ENCODE measurements at places on chromosomes 13 and 19.

DNA sequence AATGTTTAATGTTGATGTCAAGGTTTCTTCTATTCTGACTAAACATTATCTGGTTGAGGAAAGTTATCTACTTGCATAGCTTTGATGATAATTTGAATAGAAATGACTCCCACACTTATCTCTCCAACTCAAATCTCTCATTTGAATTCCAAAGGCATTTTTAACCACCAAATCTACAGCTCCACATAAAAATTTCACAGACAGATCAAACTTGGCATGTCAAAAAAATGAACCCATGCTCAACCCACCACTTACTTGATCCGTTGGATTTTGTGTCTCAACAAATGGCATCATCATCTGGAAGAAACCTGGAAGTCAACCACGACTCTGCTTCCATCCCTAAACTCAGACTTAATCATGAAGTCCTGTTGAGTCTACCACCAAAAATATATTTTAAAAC is 1050.4 kb downstream of the EFNB2 start:
- DNase-seq = no peak

DNA sequence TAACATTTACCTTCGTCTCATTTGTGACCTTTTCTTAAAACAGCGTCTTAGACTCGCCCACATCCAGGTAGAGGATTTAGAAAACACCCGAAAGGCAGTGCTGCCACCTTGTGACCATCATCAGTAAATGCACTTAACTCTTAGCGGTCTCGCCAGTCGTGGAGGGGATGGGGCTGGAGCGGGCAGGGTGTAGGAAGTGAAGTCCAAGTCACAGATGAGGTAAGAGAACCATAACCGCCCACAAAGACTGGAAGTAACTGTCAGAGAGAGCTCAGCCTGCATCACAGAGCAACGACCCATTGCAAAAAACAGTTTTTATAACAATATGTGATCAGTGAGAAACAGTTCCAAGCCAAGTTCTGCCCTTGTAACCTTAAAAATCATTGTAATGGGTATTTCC is 10.7 kb upstream of the CEACAM3 start:
- peak; percentile 71 for DNase-seq

DNA sequence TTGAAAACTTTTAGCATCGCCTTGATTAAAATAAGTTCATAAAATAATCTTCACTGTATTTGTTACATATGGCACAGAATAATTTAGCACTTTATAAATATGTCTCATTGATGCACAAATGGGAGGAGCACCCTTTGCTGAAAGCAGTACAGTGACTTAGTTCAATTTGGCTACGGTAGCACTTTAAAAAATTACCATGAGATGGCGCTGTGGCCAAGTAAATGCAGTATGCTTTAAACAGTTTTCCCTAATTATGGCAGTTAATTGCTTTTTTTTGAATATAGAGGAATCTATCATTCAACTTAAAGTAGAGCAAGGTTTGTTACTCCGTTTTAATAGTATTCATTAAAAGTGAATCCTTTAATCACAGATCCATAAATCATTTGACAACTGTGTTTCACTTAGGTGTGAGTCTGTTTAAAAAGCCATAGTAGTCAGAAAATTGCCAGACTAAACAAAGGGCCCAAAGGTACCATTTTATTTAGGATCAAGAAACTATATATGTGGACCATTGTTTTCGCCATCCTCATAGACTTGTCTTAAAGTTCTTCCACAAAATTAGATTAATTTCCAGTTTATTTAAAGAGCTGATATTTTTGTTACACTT is 34.7 kb upstream of the ESD start:
- DNase-seq = peak; percentile 3

DNA sequence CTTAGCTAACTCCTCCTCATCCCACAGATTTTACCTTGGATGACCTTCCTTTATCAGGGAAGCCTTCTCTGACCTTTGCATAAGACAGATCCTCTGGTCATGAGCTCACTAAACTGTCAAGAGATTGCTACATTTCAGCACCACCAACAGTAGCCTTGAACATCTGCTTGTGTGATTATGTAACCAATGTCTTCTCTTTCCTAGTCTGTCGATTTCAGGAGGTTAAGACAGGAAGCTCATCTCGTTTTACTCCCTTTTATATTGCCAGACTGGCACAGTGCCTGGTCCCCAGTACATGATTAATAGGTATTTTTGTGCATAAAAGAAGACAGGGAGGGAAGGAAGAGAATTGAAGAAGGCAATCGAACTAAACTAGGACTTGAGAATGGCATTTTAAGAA is 1697.7 kb downstream of the EFNB2 start:
- DNase-seq = no peak

GRCh38 chr13:47588676-47589075 is 412.4 kb downstream of the SUCLA2 start:
- no peak for DNase-seq

DNA sequence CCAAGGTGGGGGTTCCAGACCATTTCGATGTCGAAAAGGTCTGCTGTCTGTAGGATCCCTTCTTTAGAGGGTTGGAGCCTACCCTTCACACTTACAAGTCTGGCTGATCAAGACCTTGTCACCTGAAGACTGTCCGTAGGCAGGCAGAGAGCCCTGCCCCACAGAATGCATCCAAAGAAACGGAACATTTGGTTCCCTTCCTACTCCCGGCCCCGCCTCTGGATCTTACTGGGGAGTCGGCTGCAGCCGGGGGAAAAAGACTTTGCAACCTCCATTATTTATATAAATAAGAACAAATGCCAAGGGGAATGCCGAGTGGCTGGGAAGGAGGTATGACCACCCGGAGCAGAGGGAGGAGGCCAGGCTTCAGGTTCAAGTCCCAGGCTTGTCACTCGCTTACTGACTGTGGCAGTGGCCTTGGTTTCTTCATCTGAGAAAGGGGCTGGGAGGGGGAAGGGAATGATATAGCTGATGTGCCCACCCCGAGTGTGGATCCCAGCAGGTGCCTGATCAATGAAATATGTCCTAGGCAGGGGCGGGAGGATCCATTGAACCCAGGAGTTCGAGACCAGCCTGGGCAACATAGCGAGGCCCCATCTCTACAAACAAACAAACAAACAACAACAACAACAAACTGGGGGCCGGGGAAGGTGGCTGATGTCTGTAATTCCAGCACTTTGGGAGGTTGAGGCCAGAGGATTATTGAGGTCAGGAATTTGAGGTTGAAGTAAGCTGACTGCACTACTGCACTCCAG is 48.7 kb downstream of the RFX2 start:
- no peak for DNase-seq

- peak; percentile 59 for DNase-seq
These were observed 6.7 kb upstream of the ZNF761 start for GRCh38 chr19:53424968-53425597.

DNA sequence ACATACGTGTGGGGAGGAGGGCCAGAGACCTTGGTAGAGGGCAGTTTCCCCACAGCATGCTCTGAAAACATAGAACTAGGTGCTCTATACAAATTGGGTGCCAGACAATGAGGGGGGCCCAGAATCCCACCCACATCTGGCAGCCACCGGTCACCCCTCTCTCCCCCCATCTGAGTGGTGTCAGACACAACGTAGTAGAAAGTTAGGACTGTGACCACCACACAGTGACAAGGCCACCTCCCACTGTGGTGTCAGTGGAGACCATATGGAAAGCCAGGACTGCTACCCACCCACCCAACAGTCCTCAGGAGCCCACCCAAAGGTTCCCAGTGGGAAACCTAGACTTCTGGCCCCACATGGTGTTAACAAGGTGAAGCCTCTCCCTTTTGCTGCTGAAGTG is 2.1 kb upstream of the ATP4B start:
- DNase-seq = no peak

GRCh38 chr19:40613690-40614621 is 12.8 kb downstream of the LTBP4 start:
- DNase-seq = peak; percentile 90

DNA sequence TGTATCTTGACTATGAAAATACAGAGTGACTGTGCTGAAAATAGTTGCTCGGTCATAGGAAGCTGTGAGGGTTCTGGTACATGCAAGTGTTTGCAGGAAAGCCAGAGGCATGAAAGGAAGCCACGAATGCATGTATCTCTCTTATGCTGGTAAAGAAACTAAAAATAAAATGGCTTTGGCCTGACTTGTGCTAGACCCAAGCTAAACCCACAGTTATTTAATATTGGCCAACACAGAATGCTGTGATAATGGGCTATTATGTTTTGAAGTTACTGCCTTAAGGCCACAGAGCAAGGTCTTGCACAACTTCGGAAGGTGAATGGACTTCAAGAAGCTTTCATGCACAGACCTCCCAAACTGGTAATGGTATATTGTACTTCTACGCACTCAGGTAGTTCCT is 518.2 kb upstream of the HTR2A start:
- DNase-seq = no peak
